Neural cell (in vitro differentiated cells): ENCODE measurements at places on chromosomes 3 and 15. TPM values are rescaled to one million over a fixed set of nuclear protein-coding genes. Genes with fewer than 3 reads are reported as not detected.

FRG2C gene
- not detected in 2 replicates for polyA plus RNA-seq

CFAP44 gene
- 4.3 and 7.3 TPM in 2 replicates for polyA plus RNA-seq

ALDH1A2 gene
- 0.24 and 0.72 TPM in 2 replicates for polyA plus RNA-seq

CCR1 gene
- polyA plus RNA-seq, result not detected in 2 replicates

BCHE gene
- polyA plus RNA-seq, result 2.0 and 2.6 TPM in 2 replicates

VPS8 gene
- polyA plus RNA-seq, result 146 TPM in 2 replicates

STRC gene
- 2.4 and 2.5 TPM in 2 replicates for polyA plus RNA-seq

GRK7 gene
- polyA plus RNA-seq, result 0.16 TPM in 1 of 2 replicates, not detected in the other

TCTA gene
- polyA plus RNA-seq, result 17.1 and 23.5 TPM in 2 replicates

PLCH1 gene
- polyA plus RNA-seq, result 12.1 and 13.5 TPM in 2 replicates

C3orf70 gene
- 3.3 and 3.4 TPM in 2 replicates for polyA plus RNA-seq

ROBO2 gene
- 55.5 and 55.8 TPM in 2 replicates for polyA plus RNA-seq

UROC1 gene
- not detected in 2 replicates for polyA plus RNA-seq

ZIC4 gene
- 8.1 and 8.6 TPM in 2 replicates for polyA plus RNA-seq

ZNF620 gene
- 20.2 and 31.0 TPM in 2 replicates for polyA plus RNA-seq

MESP2 gene
- not detected in 2 replicates for polyA plus RNA-seq

CHRM5 gene
- polyA plus RNA-seq, result 0.10 and 3.9 TPM in 2 replicates

PLA2G4D gene
- polyA plus RNA-seq, result not detected in 2 replicates

UTS2B gene
- polyA plus RNA-seq, result 0.46 TPM in 1 of 2 replicates, not detected in the other

VWA5B2 gene
- 0.33 and 0.34 TPM in 2 replicates for polyA plus RNA-seq

SOX14 gene
- polyA plus RNA-seq, result not detected in 2 replicates

GLT8D1 gene
- 177 and 182 TPM in 2 replicates for polyA plus RNA-seq

AP3B2 gene
- 64.2 and 81.9 TPM in 2 replicates for polyA plus RNA-seq

AMOTL2 gene
- 30.1 and 56.6 TPM in 2 replicates for polyA plus RNA-seq

TRH gene
- polyA plus RNA-seq, result 2.6 TPM in 2 replicates

HEG1 gene
- polyA plus RNA-seq, result 0.14 and 0.48 TPM in 2 replicates

MAPKBP1 gene
- 30.3 and 39.9 TPM in 2 replicates for polyA plus RNA-seq

SI gene
- not detected in 2 replicates for polyA plus RNA-seq

GJD2 gene
- polyA plus RNA-seq, result 3.2 and 4.6 TPM in 2 replicates

SRGAP3 gene
- 31.5 and 45.6 TPM in 2 replicates for polyA plus RNA-seq

GPD1L gene
- 18.2 and 18.6 TPM in 2 replicates for polyA plus RNA-seq

NEK10 gene
- polyA plus RNA-seq, result 17.6 and 29.7 TPM in 2 replicates
